A549 treated with CORT108297 at 1 μM for 4 hours (cell line): ENCODE measurements at places on chromosomes 2 and 18. TPM values are rescaled to one million over a fixed set of nuclear protein-coding genes. Genes with fewer than 3 reads are reported as not detected.

Gene IL36A
- total RNA-seq: not detected in 5 replicates

Gene FAHD2B
- total RNA-seq: 10.4 to 12.4 TPM (median 11.5 TPM) in 5 replicates

Gene B3GNT7
- 1.6 to 2.1 TPM (median 1.9 TPM) in 5 replicates for total RNA-seq

Gene UPP2
- not detected in 5 replicates for total RNA-seq

Gene KIAA2012
- not detected in 5 replicates for total RNA-seq

Gene SRD5A2
- total RNA-seq: 0.01 to 0.05 TPM (median 0.03 TPM) in 4 of 5 replicates, not detected in the other

Gene SH3YL1
- total RNA-seq: 7.6 to 11.6 TPM (median 9.7 TPM) in 5 replicates

Gene GATA6
- 1.8 to 2.6 TPM (median 2.4 TPM) in 5 replicates for total RNA-seq

Gene SLC4A5
- 0.24 to 0.63 TPM (median 0.42 TPM) in 5 replicates for total RNA-seq

Gene GAD1
- total RNA-seq: 0.53 to 0.67 TPM (median 0.61 TPM) in 5 replicates

Gene REG1B
- not detected in 5 replicates for total RNA-seq

Gene HRH4
- not detected in 5 replicates for total RNA-seq

Gene INHA
- 0.35 to 0.73 TPM (median 0.48 TPM) in 5 replicates for total RNA-seq

Gene SGPP2
- 0.21 to 0.33 TPM (median 0.27 TPM) in 5 replicates for total RNA-seq

Gene SH3RF3
- total RNA-seq: 0.40 to 0.50 TPM (median 0.40 TPM) in 5 replicates

Gene HEATR5B
- total RNA-seq: 5.6 to 8.3 TPM (median 7.3 TPM) in 5 replicates
